ENCODE measurements at places on chromosomes 7 and 10.

DNA sequence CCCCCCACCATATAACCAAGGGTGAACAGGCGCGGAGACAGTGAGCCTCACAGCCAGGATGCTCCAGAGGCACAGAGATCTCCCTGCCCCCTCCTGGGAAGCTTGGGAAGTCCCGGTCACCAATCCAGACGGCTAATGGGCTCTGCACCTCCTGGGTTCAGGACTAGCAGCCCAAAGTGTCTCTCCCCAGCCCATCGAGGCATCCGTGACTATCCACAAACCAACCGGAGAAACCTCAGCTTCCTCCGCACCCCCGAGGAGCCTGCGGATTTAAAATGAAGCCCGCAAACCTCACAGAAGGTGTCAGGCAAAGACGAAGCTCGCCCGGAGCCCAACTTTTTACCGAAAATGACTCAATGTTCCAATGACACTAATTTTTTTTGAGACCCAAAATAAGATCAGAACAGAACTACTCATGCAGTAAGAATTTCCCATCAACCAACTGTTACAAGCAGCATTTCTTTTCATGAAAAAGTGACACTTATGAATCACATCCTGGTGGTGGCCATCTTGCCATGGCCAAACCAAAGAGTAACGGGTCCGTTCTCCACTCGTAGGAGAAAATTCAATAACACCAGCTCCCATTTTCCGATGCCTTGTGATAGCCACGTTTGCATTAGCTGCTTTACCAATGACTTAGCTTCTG lies 6.0 kb downstream of the PDGFA start:
- no peak for DNase-seq

DNA sequence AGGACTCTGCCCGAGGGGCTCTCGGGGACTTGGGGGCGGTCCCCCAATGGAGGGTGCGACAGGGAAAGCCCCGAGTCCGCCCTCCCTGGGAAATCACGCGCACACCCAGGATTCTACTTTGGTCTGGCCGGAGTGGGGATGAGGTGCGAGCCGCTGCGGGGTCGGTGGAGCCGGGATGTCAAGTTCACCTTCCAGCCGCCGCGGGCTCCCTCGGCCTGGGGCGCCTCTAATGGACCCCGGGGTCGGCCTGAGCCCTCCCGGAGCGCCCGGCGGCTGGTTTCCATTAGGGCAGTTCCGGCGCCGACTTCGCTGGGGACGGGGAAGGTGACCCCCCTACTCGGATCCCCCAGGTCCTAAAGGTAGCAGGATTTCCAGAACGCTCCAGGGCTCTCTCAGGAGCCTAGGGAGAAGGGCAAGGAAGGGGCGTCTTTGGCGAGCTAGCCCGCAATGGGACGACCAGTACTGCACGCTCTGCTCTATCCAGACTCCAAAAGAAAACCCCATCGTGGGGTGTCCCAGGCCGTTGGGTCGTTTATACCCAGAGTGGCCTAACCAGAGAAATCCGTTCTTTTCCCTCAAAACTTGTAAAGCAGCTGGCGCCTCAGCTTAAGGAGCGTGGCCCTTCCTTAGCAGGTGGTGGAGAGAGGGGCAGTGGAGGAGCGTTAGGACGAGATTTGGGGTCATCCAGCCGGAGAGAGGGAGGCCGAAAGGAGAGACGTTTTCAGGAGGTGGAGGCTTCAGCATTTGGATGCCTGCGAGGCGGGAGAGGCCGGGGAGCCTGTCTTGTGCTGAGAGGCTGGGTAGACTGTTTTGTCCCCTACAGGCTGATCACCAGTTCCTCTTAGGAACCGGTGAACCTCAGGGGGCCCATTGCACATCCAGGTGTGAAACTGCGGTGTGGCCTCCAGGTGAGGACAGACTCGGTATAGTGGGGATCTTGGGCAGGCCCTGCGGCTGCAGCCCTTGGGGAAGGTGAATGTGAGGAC lies 860 bp upstream of the WDR86 start:
- DNase-seq: peak; percentile 24

- DNase-seq: no peak
These were observed 10.0 kb upstream of the TNS3 start for GRCh38 chr7:47591655-47592572.

DNA sequence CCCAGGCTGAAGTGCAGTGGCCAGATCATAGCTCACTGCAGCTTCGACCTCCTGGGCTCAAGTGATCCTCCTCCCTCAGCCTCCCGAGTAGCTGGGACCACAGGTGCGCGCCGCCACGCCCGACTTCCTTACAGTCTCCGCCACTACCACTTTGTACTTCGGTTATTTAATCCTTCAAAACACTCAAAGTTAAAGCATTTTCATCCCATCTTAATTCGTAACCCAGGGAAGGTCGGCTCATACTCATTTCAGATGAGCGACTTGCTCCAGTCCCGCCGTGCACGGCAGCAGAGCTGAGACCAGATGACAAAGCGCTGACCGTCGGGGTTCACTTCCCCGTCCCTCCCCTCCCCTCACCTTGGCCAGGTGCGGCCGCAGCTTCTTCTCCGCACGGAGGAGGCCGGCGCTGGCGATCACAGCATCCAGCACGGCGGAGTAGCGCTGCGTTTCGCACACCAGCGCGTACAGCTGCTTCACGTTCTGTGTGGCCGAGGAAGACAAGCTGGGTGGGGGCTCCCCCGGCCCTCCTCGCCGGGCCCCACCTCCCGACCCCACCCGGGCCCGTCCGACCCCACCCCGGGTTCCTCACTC lies 457 bp downstream of the NSUN5 start:
- no peak for DNase-seq

GRCh38 chr7:122902751-122903495 lies 16.7 kb upstream of the CADPS2 start:
- no peak for DNase-seq

- DNase-seq: no peak
These were observed 57.1 kb upstream of the ANKRD1 start for GRCh38 chr10:90977855-90978486.

DNA sequence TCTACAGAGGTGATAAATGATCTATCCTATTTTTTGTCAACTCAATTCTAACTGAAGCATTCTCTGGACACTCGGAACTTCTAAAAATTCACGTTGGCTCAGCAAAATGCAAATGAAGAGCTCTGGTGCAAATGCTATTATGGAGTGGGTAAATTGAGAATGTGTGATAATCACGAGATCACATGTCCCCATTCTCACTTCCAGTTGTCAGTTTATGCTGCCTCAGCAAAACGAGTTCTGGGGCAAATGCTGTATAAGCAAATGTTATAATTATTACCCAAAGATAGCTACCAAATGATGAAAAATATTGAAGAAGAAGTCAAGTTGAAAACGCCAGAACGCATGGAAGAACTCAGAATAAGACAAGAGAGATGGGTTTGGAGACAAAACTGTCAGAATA lies 29.4 kb downstream of the AKR1B1 start:
- DNase-seq: no peak

- no peak for DNase-seq
These were observed 192.9 kb downstream of the EVX1 start for GRCh38 chr7:27435461-27435860.

DNA sequence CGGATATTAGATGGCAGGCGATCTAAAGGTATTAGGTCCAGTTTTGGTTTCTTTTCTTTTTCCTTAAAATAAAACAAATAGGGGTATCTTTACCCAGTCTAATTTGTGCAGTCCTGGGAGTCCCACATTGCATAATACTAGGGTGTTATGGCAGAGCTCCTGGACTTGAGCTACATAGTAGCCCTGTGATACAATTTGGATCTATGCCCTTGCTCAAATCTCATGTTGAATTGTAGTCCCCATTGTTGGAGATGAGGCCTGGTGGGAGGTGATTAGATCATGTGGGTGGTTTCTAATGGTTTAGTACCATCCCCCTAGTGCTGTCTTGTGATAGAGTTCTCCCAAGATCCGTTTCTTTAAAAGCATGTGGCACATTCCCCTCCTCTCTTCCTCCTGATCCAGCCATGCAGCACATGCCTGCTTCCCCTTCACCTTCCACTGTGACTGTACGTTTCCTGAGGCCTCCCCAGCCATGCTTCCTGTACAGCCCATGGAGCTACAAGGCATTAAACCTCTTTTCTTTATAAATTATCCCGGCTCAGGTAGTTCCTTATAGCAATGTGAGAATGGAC lies 141.9 kb downstream of the RPS24 start:
- DNase-seq: no peak

GRCh38 chr10:89055159-89055558 lies 64.6 kb downstream of the FAS start:
- no peak for DNase-seq

GRCh38 chr7:56026538-56026937 lies 24.7 kb downstream of the PSPH start:
- no peak for DNase-seq

DNA sequence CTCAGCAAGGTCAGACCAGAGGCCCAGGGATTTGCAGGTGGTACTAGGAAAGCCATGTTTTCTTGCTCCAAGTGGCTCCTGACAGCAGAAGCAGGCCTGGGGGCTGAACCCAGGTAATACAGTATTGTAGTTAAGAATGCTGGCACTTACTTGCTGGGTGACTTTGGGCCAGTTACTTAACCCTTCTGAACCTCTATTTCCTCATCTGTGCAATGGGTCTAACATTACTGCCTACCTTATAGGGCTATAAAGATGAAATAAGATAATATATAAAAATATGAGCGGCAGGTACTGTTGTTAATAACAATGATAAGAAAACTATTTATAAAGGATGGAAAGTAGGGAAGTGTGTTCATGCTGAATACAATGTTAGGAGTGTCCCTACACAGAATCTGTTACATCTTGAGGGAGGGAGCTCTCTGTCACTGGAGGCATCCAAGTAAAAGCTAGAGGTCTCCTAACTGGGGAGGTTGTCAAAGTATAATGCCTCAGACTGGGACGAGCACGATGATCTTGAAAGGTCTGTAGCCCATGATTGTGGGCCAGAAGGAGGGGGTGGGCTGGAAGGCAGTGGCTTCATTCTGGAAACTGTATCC lies 26.9 kb downstream of the ADAMTS14 start:
- no peak for DNase-seq

- DNase-seq: no peak
These were observed 56.4 kb downstream of the PROSER2 start for GRCh38 chr10:11879387-11880094.

GRCh38 chr10:42972946-42973345 lies 103.9 kb upstream of the RET start:
- no peak for DNase-seq

DNA sequence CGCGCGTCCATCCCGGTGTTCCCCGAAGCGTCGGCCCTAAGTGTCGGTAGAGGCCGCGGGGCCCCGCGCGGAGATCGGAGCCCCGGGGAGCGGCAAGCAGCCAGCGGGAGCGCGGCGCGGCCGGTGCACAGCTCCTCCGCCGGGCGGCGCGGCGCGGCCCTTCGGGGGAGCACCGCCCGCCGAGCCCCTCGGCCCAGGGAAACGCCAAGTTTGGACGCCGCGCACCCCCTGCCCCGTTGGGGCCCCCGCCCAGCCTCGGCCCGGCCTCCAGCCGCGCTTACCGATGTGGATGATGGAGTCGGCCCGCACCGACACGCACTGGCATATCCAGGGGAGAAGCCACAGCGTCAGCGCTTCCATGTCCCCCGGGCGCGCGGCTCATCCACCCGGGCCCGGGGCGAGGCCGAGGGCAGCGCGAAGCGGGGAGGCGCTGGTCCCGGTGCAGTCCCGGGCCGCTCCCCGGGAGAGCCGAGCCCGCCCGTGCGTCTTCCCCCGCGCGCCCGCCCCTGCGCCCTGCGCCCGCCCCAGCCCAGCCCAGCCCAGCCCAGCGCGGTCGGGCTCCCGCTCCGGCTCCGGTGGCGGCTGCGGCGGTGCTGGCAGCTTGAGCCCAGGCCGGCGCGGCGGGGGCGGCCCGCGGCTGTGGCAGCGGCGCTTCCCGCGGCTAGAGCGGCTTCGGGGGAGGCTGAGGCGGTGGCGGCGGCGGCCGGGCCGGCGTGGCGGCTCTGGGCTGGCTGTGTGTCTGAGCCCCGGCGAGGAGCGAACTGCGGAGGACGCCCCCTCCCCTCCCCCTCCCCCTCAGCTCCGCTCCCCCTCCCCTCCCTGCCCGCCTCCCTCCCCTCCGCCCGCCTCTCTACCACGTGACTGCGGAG lies at the start of gene GRID1:
Gene GRID1 (minus strand): TSS at position 763 of the 869 bp plus-strand sequence.
- no peak for DNase-seq

DNA sequence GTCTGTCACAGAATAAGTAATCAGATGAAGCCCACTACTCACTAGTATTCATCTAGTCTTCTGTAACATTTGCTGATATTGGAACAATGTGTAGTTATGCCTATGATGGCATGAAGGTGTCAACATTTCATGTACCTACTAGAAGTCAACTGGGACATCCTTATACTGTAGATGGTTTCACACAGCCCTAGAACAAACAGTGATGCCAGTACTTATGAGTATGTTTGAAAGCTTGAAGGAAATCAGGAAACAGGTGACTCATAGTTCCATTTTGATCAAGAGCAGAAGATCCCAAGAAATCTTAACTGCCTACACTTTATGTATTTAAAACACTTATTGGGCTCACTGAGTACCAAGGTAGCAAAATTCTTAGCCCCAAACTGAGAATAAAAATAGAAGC lies 1519.6 kb downstream of the REEP3 start:
- no peak for DNase-seq

GRCh38 chr10:14093730-14094484 lies 236.8 kb downstream of the FRMD4A start:
- no peak for DNase-seq

DNA sequence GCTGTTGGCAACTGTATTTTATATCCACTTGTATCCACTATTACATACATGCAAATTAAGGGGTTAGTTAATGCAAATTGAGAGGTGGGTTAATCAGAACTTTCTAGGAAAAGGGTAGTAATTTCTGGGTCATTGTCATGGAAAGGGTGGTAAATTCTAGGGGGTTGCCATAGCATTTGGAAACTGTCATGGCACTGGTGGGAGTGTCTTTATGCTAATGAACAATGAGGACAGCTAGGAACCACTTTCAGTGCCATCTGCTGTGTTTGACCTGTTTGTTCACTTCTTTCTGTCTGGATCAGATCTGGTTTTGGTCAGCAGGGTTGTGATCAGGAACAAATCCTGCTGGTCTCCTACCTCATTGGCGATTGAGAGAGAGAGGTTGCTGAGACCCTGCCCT lies 283.3 kb upstream of the PRKCQ start:
- DNase-seq: no peak

GRCh38 chr7:91899563-91899962 lies 19.1 kb upstream of the MTERF1 start:
- no peak for DNase-seq

DNA sequence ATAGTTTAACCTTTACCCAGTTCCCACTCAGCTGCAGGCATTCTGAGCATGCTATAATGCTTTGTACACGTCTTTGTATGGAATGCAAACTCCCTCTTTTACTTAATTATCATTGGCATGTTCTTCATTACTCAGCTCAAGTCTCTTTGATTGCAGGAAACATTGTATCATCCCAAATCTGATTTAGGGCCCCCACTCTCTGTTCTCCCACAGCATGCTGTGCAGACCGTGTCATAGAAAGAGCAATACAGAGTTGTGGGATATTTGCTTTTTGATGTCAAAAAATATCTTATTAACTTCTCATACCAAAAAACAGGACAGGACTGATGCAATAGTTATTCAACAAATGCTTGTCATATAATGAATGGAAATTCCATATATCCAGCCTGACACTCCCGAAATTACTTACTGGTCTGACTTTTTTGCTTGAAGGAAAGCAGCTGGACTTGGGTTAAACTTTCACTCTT lies 1081.5 kb upstream of the C7orf33 start:
- no peak for DNase-seq
